ENCODE measurements at places on chromosomes 6 and 20.

DNA sequence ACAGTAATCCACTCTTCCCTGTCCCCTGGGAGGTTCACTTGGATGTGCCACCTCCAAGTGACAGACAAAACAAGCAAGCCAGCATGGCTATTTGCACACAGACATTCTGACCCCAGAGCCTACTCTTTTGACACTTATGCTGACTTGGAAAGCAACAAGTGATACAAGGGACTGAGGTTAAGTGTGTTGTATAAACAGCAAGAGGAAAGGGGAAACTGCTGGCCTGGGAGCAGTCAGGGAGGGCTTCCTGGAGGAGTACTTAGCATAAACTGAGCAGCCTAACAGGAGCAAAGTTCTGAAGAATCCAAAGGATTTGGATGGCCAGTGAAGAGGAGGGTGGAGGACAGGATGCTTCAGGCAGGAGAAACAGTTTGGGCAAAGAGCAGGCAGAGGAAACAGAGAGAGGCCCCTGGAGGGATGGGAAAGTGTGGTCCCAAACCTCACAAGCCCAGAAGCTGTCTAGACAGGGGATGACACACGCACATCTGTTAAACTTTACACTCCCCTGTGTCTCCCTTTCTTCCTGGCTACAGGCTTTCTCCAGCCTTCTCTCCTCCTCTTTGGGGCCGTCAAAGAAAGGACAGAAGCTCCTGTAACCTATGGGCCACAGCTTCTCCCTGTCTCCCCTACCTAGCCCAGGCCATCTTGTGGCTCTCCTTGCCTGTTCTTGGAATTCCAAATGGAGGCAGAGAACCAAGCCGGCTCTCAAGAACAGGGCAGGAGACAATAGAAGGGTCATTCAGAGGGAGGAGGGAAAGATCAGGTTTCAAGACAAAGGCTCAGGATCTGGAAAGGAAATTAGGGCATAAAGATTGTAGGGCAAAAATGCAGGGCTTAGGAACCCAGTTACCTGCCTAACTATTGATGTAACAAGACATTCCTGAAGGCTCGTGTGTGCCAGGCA, 19.3 kb downstream of the SULF2 start:
- DNase-seq, result no peak

- no peak for DNase-seq
Observed at GRCh38 chr6:7235712-7236305, 77.2 kb downstream of the SSR1 start.

GRCh38 chr6:43089874-43090558, 13.9 kb downstream of the PTK7 start:
- DNase-seq, result no peak

DNA sequence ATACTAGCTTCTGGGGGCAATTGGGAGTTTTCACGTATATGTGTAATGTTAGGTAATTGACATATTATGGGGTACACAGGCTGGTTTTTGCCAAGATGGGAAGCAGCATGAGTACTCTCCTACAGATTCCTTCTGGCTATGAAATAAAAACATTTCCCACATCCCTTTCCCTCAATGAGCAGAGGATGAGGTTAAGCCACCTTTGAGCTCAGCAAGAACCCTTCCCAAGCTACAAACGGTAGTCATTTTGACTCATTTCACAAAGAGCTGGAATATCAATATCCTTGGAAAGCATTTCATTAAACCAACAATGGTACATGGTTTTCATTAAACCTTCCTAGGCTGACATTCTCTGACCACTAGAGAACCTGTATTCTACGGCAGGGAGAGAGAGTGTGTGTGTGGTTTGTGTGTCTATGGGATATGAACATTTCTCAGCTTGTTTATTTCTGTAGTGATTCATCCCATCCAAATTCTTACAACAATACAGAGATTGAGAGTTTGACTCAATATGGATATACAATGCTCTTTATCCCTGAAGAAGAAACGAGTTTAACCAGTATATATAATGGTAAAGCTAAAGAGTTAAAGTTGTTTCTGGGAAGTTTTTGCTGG, 119.5 kb downstream of the ARHGAP18 start:
- DNase-seq, result no peak

DNA sequence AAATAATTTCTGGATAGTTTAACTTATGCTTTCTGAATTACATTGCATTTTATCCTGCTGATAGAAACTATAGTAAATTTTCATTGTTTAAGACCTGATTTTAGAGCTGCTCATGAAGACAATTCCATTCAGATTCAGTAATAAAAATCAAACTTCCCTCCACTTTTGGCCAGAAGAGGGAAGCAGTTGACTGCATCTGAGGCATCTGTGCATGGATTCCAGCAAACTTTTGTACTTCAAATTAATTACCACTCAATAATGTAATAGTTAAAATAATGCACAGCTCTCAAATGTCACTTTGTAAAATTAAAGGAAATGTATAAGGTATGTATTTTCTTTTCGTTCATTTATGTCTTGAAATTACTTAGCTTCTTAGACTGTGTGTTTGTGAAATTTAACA, 64.2 kb upstream of the SLC35B3 start:
- DNase-seq, result no peak

DNA sequence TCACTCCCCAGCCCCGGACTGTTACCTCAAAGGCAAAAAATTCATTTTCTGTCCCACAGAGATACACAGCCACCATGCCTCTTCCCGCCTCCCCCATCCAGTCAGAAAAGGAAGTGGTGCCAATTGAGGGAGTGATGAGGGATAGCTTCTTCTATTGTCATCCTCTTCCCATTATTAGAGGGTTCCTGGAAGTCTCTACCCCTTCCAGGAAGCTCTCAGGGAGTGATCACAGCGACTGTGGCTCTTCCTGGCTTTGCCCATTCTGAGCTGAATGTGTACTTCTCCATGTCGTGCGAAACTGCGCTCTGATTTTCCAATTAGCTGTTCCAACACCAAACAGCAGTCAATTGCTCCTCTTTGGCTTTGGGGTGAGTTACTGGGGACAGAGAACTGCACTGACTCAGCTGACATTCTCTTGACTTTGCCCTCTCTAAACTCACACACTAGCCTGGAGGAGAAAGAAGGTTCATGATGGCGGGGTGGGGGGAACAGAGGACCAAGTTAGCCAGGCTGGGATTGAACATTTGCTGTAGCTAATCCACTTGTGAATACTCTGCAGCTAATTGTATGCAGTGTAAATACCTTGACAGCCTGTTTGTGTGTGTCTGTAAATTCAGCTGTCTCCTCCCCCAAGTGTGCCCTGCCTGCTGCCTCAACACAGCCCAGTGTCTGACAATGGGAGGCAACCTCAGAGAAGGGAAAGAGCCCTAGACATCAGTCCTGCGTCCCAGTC, 2.4 kb upstream of the MDGA1 start:
- no peak for DNase-seq

- no peak for DNase-seq
Observed at GRCh38 chr6:11363881-11364576, 131.6 kb upstream of the NEDD9 start.

GRCh38 chr6:129677620-129678325, 32.2 kb downstream of the ARHGAP18 start:
- no peak for DNase-seq

- DNase-seq, result no peak
Observed at GRCh38 chr20:23164176-23164601, 78.1 kb upstream of the CD93 start.

DNA sequence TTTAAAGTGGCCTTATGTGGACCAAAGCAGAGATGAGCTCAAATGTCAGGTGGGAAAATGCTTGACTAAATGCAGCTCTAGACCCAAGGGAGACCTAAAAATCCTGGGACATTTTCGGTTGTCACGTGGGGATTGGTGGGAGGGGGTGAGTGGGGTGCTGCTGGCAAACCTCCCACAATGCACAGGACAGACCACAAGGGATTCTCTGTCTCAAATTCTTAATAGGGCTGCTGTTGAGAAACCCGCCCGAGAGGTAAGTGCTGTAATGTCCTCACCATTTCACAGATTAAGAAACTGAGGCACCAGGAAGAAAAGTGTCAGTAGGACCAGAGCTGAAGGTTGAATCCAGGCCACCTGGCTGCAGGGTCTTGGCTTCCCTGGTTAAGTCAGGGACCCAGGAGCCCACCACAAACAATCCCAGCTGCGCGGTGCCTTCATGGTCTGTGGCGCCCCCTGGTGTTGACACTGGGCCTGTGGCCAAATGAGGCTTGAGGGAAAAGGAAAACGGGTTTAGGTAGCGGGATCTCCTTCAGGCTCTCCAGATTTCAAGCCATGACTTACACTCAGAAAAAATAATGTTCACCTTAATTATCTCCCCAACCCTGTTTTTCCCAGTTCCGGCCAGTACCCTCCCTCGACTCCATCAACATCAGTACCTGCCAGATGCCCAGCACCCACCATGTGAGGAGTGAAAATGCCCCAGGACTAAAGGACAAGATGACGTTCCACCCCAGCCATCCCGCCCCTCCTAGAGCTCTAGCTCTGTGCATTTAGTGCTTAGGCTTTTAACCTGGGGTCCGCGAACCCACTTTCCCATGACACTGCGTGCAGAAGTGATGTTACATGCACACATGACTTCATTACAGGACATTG, 7.2 kb downstream of the HLA-G start:
- peak; percentile 51 for DNase-seq

DNA sequence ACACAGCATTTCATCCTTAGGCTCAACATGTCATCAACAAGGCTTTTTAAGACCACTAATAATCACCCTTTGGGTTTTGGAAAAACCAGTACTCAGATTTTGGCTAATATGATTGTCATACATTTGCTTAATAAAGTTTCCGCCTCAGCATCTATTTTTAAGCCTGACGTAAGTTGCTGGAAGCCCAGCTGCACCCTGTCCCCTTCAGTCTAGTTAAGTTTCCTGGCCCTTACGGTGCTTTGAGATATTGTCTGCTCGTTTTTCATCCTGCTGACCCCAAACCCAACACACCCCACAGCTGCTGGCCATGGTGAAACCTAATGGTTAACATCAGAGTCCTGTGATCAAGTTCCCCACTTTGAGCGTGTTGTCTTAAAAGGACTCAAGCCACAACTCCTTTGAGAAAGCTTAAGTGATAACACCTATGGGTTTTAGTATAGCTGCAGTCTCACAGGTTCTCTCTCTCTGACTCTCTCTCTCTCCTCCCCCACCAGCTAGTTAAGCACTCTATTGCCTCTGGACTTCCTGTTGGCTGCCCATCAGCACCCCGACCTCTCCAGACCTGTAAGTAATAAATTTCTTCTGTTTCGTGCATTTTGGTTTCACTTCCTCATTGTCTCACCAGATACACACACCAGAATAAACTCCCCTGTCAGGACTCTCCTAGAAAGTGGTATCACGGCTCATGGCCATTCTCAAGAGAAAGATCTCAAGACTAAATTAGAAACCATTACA, 802.0 kb downstream of the C6orf118 start:
- no peak for DNase-seq

DNA sequence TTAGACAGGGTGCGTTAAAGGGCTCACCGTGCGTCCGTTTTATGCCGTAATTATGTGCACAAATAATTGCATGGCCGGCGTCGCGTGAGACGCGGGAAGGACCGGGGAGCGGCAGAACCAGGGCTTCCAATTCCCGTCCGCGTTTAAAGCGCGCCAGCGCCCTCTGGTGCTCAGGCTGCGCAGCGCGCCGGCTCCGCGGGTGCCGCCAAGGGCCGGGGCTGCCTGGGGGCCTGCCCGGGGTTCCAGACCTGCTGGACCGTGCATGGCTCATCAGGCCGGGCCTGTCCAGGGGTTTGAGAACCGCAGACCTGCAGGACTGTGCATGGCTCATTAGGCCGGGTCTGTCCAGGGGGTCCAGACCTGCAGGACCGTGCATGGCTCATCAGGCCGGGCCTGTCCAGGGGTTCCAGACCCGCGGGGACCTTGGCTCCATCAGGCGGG, 369.0 kb downstream of the THBS2 start:
- peak; percentile 38 for DNase-seq

DNA sequence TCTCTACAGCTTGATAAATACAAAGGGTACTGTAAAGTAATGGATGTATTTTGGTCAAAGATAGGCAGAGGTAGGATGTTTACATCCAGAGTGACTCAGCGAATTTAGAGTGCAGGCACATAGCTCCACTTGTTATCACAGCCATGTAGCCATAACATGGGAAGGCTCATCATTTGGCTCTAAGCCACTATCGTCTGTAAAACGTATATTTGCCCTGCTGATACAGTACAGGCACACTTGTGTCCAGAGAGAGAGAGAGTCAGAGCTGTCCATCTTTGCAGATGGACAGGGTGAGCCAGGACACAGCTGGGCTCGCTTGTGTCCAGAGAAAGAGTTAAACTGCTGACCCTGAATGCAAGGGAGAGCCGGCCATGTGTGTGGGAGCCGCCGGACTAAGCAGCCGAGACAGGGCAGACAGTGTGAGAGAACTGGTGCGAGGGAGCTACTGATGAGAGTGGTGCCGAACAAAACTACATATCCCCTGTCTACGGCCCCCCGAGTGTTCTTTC, 619.0 kb downstream of the DOK5 start:
- DNase-seq, result no peak

- DNase-seq, result no peak
Observed at GRCh38 chr6:14384175-14384949, 266.8 kb downstream of the CD83 start.

DNA sequence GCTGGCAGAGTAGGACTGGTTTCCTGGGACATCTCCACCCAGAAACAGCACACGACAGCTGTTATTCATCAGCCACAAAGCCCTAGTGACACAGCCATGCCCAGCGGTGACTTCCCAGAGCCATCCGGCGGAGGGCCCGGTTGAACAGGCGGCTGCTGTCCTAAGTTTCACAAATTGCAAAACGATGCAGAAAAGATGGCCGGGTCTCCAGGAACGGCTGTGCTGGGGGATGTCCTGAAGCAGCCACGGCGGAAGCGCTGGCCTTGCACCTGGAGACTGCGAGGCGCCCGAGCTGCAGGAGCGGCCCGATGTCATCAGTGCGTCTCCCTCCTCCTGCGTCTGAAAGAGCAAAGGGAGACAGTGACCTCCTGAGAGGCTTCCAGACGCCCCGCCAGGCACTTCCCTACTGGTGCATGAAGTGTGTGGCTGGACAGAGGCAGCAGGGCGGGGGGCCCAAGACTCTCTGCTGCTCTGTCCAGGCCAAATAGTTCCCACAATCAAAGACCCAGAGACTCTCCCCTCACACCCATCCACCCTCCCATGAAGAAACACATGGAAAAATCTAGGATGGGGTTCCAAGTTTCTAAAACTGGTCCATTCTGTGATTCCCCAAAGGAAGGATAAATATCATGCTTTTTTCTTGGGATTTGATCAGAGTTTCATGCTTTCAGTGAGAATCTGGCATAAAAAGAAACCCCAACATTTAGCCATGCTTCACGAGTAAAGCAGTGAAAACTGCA, 44.0 kb downstream of the SSR1 start:
- DNase-seq, result no peak

All from effector CD8-positive, alpha-beta T cell (primary cell).